Body of pancreas (tissue), 4 donors: ENCODE measurements at places on chromosomes 4 and X.

GRCh38 chrX:71184803-71185495 lies 38.1 kb upstream of the GJB1 start:
- peak; percentile 42 for DNase-seq

DNA sequence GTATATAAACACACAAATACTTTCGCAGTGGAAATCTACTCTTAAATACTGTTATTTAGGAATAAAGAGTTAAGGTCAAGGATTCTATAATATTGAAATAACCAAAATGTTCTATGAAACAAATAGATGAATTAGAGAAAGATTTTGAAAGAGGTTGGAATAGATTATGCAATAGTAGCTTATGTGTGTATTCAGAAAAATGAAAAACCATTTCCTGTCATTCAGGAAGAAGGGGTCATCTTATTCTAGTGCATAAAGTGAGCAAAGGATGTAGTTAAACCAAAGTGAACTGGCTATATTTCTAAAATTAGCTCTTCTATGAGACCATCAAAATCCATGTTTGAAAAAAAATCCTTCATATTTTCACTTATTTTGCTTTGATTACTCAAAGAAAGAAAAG lies 30.0 kb upstream of the MYOZ2 start:
- no peak for DNase-seq

DNA sequence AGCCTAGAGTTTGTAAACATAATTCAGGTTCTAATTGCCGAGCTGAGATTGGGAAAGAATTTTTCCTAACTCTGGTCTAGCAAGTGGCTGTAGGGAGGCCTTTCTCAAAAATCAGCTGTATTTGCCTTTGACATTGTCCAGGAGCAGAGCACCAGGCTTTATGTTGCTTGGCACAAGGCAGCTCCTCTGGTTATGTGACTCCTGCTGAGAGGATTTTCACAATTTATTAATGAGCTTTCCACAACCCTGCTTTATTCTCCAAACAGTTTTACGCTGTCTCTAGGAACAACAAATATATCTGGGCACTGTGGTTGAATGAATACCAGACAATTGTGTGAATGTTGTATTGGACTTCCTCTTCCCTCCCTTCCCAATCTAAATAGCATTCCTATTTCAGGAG lies 14.9 kb downstream of the LSM6 start:
- DNase-seq, result no peak

DNA sequence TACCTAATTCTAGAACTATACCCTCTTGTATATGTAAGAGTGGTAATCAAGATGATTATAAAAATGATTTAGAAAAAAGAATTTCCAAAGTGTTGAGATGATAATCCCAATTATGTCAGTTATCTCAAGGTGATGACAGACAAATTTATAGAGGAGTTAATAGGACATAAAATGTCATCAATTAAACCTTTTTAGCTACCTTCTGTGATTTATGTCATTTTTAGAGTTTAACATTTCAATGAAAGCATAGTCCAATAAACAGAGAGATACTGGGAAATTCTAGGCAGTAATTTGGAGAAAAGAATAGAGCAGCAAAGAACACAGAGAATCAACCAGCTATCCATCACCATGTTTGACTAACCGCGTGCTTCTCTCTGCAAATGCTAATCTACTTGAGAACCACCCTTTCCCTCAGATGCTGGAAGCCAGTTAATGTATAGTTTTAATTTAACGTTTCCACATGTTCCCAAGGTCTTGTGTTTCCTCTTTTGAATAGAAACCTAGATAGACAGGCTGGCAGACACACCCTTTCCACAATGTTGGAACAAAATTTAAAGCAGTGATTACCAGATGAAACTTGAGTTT lies 433.1 kb upstream of the FAM241A start:
- DNase-seq, result no peak

GRCh38 chr4:55399581-55399980 lies 3.8 kb downstream of the TMEM165 start:
- DNase-seq, result no peak

GRCh38 chrX:68721546-68721945 lies 74.1 kb downstream of the STARD8 start:
- DNase-seq, result no peak

DNA sequence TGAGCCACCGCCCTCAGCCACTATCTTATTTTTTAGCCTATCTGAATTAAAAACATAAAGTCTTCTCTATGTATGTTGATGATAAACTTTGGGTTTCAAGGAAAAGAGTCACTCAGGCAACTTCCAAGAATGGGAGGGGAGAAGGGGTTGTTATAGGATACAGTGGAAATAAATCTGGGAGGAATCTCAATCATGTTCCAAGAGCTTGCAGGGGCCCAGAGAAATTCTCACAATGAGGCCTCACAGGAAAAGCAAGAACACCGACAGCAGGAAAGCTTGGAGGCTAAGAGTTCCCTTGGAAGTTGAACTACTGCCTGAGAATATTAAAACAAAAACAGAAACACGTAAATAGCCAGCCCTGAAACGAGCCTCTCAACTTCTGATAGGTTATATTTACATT lies 384.6 kb upstream of the IGFBP7 start:
- no peak for DNase-seq

DNA sequence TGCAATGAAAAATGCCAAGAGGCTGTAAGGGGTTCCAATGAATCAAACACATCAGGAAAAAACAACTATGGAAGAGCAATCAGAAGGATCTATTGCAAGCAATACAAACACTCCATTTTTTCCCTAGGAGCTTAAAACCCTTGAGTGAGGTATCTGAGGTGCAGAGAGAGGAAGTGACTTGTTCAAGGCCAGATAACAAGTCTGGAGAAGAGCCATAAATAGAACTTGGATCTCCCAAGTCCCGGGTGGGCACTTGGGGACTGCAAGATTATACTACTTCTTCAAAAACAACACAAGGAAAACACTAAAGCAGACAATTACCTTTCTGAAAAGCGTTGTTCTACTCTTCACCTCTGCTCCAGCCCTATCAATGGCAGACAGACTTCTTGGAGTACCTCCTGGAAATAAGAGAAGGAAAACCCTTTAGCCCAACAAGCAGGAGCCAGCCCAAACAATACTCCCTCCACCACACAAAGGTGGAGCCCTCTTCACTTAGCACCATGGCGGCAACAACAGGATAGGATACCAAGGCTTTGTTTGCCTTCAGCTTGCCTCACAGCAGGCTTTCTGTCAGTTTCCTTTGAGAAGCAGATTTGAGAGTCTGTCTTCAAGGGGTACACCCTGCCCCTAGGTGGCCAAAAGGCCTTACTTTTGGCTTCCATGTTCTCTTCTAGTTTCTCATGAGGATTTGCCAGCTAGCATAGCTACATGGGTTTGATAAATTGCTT lies 26.0 kb downstream of the AIFM1 start:
- no peak for DNase-seq

DNA sequence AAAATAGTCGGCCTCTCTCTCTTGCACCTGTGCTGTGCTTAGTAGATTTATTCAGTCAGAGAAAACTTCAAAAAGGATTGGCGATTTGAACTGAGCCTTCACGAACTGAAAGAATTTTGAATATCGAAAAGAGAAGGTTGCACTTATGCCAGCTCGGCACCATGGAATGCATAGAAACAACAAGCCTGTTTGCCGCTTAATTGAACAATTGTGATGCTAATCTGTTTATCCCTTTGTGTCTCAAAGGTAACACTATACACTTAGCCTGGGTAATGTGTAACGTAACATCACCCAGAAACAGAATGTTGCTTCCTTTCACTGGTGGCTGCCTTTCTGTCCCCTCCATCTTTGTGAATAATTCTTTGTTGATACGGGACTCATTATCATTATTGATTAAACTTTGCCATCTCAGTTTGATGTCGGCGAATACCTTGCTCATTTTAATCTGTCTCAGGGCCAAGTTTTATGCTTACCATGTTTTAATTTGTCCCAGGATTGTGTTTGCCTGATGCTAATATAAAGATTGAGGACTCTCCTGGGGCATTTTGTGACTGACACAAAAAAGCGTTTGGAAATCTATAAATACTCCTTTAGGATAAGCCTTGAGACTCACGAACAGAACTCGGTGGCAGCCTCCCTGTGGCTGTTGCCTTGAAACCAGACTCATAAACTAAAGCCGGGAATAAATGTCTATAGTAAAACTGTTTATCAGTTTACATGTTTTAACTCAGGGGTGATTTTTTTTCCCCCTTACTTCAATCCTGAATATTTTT lies 400.5 kb downstream of the RAPGEF2 start:
- no peak for DNase-seq

DNA sequence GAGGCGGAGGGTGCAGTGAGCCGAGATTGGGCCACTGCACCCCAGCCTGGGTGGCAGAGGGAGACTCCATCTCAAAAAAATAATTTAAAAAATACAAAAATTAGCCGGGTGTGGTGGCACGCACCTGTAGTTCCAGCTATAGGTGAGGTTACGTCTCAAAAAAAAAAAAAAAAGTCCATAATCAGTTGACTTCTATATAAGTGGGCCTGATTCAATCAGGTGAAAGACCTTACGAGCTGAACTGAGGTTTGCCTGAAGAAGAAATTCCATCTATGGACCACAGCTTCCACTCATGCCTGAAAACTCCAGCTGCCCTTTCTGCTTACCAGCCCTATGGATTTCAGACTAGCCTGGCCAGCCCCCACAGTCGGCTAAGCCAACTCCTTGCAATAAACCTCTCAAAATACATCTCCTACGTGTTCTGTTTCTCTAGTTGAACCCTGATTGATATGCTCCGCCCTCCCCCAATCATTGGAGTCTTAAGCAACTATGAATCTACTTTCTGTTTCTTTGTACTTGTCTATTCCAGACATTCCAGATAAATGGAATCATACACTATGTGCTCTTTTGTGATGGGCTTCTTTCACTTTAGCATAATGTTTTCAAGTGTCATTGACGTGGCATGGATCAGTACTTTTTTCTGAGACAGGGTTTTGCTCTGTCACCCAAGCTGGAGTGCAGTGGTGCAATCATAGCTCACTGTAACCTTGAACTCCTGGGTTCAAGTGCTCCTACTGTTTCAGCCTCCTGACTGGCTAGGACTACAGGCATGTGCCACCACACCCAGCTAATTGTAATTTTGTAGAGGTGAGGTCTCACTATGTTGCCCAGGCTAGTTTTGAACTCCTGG lies 36.6 kb downstream of the SAT1 start:
- DNase-seq, result no peak

DNA sequence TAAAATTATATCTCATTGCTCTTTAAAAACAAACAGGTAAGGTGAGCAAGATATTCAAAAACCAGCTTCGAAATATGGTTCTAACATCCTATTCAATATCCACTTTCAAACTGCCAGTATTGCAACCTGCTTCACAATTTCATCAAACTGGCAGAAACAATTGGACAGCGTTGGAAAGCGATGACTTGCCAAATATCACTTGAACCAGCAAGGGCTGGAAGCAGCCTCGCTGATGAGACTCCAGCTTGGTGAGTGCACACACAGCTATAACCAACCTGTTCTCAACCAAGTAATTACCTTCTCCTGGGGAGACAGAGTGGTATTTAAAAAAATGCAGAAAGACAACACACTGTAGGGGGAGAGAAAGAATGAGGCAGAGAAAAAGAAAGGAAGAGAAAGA lies 155.8 kb upstream of the RAI2 start:
- DNase-seq, result no peak

- peak; percentile 34 for DNase-seq
These were observed 723 bp downstream of the NKX6-1 start for GRCh38 chr4:84498203-84498934.

DNA sequence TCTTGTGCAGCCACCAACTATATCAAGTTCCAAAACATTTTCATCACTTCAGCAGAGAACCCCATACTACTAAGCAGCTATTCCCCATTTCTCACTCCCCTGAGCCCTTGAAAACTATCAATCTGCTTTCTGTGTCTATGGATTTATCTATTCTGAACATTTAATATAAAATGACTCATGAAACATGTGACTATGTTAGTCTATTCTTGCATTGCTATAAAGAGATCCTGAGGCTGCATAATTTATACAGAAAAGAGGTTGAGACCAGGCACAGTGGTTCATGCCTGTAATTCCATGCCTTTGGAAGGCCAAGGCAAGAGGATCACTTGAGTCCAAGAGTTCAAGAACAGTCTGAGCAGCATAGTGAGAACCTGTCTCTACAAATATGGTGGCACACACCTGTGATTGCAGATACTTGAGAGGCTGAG lies 10.6 kb upstream of the C1QTNF7 start:
- DNase-seq, result no peak
